ENCODE measurements at places on chromosomes 1 and 21.
A peak's percentile ranks its signal among the peaks of the same experiment; 100 is the strongest.

DNA sequence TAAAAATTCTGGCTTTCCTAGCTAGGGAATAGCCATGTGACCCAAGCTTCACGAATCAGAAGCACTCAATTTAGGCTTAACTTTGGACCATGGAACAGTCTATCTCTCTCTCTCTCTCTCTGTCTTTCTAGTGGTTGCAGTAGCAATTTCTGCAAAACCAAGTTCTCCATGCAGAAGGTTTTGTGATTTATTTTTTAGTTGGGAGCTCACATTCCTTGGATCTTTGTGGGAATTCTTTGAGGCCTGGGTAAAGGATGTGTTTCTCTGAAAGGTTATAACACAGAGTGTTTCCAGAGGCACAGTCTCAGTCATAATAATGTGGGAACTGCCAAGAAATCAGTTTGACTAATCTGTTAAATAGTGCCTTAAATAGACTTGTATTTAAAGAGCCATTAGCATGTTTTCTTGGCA is 112.3 kb upstream of the COL11A1 start:
- no peak for DNase-seq

GRCh38 chr1:170701962-170702361 is 38.0 kb downstream of the PRRX1 start:
- DNase-seq: no peak

- DNase-seq: no peak
Measured at GRCh38 chr1:13700521-13701270, 708 bp downstream of the PRDM2 start.

DNA sequence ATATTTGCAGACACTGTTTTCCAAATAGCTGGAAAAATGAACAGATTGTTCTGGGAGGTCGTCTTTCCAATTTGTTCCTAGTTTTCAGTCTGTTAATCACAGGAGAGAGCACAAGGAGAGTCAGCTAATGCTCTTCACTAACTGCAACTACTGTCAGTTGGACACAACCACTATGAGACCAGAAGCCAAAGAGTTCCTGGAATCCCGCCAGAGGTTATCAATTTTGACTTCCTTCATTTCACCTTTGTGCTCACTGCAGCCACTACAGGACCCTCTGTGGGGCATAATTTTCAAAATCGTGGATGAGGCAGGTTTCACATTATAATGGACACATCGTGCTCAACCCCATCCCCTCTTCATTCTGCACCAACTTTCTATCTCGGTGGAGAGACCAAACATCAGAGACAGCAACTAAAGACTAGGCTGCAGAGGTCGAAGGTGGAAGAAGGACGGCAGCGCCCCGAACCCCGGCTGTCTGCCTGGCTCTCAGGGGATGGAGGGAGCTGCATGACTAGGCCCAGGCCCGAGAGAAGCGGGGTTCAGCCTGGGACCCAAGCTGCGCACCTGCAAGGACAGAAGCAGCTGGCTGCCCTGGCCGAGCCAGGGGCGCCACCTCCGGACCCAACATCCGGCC is 602 bp downstream of the KIAA0319L start:
- DNase-seq: peak; percentile 71

- peak; percentile 49 for DNase-seq
Measured at GRCh38 chr1:203342192-203342940, 8.6 kb downstream of the FMOD start.

DNA sequence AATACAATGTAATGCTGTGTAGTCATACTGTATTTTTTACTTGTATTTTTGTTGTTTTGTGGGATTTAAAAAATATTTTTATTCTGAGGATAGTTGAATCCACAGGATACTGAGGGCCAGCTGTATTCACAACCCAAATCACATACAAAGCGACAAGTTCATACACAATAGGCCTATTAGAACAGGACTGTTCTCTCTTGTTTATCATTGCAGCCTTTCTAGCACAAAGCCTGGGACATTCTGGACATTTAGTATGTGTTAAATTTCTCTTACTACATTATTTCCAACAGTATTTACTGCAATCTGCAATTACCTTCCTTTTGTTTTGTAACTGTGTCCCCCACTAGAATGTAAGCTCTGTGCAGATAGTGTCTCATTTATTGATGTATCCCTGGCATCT is 65.4 kb downstream of the SLC35A3 start:
- no peak for DNase-seq

- peak; percentile 46 for DNase-seq
Measured at GRCh38 chr1:221567859-221568507, 173.9 kb downstream of the DUSP10 start.

GRCh38 chr1:149997585-149998262 is 12.8 kb downstream of the OTUD7B start:
- no peak for DNase-seq

DNA sequence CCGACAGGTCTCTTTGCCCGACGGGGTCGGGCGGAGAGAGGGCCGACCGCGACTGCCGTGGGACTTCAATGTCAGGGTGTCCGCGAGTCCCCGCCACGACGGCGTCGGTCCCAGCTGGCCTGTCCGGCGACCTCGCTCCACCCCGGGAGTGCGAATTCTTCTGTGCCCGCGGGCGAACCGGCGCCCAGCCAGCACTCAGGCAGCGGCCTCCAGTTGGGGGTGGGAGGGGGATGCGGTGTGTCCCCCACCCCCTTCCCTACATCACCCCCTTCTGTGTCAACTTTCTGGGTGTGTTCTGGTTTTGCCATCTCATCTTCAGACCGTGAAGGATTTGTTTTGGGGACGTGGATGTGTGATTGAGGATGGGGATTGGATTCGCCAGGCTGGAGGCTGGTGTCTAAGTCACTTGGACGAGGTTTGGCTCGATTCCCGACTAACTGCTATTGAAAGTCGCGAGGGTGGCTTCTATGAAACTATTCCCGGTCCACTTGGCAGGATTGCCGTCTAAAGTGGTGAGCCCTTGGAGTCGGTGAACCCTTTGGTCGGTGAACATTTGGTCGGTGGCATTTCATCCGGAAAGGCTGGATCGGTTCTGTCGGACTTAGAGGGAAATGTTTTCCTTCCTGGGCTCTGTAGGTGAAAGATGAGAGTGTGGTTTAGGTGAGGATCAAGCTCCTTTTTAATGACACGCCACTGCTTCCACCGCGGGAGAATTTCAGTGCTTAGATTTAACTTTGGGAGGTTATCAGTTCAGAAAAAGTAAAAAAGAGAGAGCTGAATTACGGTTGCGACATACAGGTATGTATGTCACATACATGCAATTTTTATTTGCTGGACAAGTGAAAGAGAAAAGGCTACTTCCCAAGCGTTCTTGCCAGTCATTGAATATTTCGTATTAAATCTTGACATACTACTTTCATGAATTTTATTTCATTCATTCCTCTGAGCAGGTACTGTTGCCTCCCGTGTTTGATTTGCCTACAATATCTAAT is 771 bp downstream of the ABCD3 start:
- DNase-seq: no peak

- no peak for DNase-seq
Measured at GRCh38 chr1:247316590-247317197, 15.0 kb downstream of the ZNF496 start.

- DNase-seq: no peak
Measured at GRCh38 chr1:26281091-26281958, 1.4 kb downstream of the SH3BGRL3 start.

GRCh38 chr1:220786337-220787068 is at the start of gene MTARC1:
Gene MTARC1, plus strand, starts transcription at chr1:220786913. Its CDS starts 32 bp downstream, at chr1:220786945.
- peak; percentile 83 for DNase-seq

- DNase-seq: no peak
Measured at GRCh38 chr1:25658791-25659431, 42.3 kb downstream of the MAN1C1 start.

- DNase-seq: no peak
Measured at GRCh38 chr21:41933313-41934079, 20.3 kb downstream of the C2CD2 start.
